Activated naive CD4-positive, alpha-beta T cell treated with Interleukin-2 at 50 U/mL for 16 hours (primary cell): ENCODE measurements at places on chromosomes 3 and 15.

- DNase-seq = no peak
Observed at GRCh38 chr3:171845481-171846284, 2.5 kb downstream of the TMEM212 start.

DNA sequence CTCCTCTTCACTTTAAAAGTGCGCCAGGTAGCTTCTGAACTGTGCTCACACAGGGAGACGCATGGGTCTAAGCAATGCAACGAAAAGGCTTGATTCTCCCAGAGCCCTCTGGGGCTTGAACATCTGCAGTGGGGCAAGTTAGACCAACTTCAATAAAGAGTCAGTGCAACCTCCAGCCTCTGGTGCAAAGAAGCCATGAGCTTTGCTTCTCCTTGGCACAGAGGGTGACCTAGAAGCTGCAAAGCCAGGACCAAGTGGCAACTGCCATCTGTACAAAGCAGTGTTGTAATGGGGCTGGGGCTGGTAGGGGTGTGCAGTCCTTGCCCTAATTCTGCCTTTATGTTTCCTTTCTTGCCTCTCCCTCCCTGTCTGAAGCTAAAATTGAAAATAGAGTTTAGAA lies 219.0 kb upstream of the CD96 start:
- DNase-seq = no peak

- no peak for DNase-seq
Observed at GRCh38 chr15:51367322-51367976, 26.0 kb downstream of the GLDN start.

DNA sequence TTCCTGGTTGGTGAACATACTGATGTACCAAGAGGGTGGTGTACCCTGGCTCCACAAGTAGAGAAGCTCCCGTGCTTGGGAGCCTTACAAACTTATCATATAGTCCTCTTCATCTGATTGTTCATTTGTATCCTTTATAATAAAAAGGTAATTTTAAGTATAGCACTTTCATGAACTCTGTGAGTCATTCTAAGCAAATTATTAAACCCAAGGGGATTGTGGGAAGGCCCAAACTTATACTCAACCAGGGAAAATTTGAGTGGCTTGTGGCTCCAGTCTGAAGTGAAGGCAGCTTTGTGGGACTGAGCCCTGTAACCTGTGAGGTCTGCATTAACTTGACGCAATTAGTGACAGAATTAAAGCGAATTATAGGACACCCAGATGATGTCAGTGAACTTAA lies 29.0 kb downstream of the TTBK2 start:
- no peak for DNase-seq

GRCh38 chr3:42668793-42669217 lies 15.3 kb downstream of the ZBTB47 start:
- DNase-seq = no peak

GRCh38 chr3:184591789-184592188 lies 30.2 kb downstream of the EPHB3 start:
- no peak for DNase-seq

DNA sequence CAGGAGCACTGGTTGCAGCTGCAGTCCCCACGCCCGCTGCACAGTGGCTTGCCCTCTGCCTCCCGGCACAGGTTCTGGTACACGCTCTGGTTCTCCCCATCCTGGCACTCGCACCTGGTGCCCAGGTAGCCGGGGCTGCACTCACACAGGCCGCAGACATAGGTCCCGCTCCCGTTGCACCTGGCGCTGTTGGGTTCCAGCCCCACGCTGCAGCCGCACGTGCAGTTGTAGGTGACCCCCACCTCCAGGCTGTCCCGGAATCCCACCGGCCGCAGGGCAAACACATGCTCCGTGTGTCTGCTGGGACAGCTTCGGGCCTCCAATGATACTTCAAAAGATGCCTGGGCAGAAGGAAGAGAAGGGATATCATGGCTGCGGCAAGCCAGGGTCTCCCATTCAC lies 66.2 kb downstream of the UMPS start:
- DNase-seq = no peak

- no peak for DNase-seq
Observed at GRCh38 chr15:81264072-81264857, 59.7 kb downstream of the STARD5 start.

- no peak for DNase-seq
Observed at GRCh38 chr3:6249679-6250078, 611.2 kb upstream of the GRM7 start.

- no peak for DNase-seq
Observed at GRCh38 chr3:159763602-159764489, 224.8 kb upstream of the IL12A start.

DNA sequence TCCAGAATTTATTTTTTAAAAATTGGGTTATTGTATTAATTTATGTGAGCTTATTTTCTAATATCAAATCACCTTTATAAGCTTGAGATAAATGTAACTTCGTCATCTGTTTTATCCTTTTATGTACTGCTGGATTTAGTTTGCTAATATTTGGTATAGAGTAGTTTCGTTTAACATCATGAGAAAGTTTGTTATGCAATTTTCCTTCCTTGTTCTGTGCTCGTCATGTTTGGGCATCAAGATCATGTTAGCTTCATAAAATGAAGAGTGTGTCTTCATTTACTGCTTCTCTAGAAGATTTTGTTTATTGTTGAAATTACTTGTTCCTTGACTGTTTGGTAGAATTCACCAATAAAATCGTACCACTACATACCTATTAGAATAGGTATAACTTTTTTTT lies 262.1 kb upstream of the SATB1 start:
- DNase-seq = no peak

DNA sequence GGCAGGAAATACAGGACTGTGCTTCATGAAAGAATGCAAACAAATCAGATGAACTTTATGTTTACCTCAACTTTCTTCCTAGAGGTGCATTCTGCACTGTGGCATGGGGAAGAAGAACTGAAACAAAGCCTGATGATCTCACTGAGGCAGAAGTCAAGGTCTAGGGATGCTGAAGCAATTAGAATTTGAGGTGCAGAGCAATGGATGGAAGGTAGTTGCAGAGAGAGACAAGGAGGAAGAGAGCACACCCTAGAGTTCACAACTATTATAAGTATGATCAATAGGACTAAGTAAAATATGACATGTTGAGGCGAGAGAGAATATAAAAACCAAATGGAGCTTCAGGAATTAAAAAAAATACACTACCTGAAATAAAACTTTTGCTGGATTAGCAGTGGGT lies 420.1 kb downstream of the EDEM1 start:
- DNase-seq = no peak

DNA sequence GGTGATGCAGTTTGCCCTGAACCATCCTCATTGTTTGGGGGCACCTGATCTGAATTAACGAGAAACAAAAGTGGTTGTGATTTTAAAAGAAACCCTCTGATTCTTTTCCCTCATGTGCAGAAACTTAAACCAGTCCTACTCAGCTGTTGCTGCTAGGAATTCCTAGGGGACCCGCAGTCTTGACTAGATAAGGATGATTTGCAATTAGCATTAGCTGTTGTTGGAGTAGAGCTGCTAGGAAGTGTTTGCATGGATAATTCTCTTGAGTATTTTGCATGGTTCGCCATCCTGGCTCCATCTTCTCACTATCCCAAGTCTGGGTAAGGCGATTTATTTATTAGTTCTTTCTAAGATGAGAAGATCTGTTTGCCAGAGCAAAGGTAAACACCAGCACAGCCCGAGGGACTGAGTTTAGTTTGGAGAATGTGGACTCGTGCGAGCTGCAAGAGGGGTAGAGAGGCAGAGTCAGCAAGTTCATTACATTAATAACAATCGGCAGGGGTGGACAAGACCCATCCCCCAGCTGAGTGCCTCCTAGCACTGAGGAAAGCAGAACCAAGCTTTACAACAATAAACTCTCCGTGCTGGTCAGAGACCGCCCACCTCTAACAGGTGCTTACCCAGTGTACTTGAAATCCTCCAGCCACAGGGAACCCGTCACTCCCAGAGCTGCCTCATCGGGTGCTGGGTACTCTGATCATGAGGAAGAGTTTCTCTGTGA lies 4.1 kb downstream of the FGD5 start:
- no peak for DNase-seq

DNA sequence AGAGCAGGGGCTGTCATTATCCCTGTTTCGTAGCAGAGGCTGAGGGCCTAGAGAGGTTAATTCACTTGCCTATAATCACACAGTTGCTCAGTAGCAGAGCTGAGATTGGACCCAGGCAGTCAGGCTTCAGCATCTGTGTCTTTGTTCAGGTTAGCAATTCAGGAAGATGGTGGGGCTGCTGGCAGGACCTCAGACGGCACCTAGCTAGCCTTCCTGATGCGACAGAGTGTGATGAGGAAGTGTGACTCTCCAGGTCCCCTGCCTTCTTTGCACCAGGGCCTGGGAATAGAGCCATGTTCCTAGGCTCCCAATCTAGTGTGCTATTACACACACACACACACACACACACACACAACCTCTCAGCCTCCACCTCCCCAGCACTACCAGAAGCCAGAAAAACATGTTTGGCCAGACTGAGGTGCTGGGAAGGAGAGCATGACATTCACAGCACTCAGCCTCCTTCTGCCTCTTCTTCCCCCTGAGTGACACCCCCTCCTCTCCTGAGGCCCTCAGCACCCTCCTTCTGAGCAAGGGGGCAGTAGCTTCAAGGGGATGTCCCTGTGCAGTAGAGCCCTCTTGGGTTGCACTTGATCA lies 88.9 kb downstream of the TLE3 start:
- no peak for DNase-seq

DNA sequence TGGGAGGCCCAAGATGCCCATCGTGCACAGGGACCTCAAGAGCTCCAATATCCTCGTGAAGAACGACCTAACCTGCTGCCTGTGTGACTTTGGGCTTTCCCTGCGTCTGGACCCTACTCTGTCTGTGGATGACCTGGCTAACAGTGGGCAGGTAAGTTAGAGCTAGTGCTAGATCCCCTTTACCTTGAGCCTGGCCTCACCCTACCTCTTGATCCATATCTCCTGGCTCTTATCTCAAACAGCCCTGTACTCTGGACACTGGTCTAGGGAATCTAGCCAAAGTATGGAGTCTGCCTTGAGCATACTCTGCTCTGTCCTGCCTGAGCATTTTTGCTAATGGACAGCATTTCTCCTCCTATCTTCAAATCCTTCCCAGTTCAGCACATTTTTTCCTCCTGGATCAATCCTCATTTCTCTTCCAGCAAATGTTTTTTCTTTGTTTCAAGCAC lies 65.9 kb downstream of the TGFBR2 start:
- no peak for DNase-seq

DNA sequence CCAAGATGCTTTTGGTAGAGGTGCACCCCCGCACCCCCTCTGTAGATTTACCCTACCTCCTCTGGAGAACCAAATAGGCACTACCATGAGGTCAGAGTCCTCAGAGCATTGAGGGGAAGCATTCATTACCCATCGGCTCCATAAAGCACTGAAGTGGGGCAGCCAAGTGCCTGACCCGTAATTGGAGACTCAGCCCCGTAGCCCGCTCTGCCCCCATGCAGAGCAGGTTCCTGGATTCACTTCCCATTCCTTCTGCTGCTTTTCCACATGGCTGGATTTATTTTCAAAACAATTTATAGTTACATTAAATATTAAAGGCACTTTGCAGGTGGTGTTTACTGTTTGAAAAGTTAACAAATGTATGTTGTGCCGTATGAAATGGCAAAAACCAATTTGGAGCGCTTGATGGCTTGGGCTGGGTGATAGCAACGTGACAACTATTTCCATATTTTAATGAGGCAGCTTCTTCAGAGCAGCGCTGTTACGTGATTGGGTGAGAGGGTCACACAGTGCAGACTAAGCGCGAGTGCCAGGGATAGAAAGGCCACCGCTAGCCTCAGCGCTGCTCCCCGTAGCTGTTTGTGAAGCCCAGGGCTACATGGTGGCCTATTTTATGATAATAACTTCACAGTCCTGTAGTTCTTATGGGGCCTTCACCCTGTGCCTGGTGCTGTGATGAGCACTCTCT lies 373.8 kb upstream of the PROK2 start:
- no peak for DNase-seq

DNA sequence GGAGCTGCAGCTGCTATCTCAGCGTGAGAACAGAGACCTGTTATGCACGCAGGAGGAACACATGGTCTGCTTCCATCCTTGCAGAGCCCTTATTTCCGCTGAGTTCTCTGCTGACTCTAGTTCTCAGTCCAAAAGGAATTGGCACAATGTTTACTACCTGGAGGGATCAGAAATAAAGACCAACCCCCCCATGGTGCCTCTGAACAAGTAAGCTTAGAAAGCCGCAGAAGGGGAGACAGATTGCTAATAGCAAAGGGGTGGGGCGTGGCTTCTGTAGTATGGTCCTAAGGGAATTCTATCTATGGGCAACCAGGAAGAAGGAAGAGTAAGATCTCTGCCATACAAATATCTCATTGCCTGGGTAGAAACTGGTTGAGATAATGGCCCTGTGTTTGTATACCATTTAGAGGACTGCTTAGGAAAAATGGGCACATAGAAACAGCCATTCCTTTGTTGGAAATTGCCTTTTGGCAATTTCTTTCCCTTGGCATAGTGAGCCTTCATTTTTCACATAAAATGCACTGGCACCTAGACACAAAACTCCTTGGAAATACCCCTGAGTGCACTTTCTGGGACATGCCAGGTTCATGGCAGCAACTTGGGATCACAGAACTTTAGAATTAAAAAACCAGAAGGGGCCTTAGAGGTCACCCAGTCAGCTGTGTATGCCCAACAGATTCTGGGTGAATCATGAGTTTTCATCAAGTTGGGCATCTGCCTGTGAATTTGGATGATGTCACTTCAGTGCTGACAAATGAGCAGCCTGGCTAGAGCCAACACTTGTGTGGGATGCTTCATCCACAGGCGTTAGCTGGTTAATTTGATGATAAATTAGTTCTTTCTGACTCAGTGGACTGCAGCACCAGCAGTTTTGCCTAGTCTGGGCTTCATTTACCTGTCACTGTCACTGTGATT lies 57.4 kb upstream of the STXBP5L start:
- no peak for DNase-seq

DNA sequence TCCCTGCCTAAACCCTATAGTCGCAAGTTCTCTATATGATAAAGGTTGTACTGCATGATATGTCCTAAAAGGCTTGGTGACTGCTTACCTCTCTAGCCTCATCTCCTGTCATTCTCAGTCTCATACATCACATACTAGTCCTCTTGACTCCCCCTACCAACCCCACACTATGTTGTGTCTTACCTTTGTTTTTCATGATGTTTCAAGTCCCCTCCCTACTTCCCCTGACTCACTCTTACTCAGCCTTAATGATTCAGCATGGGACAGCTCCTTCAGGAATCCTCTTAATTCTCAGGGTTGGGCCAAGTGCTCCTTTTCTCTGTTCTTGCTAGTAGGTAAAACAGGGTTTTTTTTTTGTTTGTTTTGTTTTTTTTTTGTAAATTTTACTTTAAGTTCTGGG lies 49.6 kb downstream of the SLMAP start:
- no peak for DNase-seq

GRCh38 chr3:157100096-157100477 lies 59.9 kb downstream of the CCNL1 start:
- DNase-seq = no peak

DNA sequence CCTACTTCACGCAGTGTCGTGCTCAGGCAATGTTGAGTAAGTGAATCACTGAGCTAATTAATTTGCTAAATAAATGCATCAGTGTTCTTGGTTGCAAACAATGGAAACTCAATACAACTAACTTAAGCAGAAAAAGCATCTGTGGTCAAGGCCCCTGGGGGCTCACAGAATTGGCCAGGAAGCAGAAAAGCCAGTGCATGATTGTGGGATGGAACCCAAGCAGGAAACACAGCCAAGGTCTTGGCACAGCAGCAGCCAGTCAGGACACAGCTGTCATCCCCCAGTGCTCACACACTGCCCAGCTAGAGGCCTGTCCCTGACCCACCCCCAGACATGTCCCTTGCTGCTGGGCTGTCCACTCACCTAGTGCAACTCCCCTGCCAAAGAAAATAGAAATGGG lies 85.9 kb downstream of the AQP9 start:
- DNase-seq = no peak
